ENCODE measurements at places on chromosomes 16 and 17. TPM values are rescaled to one million over a fixed set of nuclear protein-coding genes. Genes with fewer than 3 reads are reported as not detected.
A peak's percentile ranks its signal among the peaks of the same experiment; 100 is the strongest.

The SPIRE2 gene
- 16.0 TPM for total RNA-seq

The TPSD1 gene
- 11.8 TPM for total RNA-seq

The KRT39 gene
- not detected for total RNA-seq

The HP gene
- total RNA-seq = 28.3 TPM

The MT1M gene
- 8.4 TPM for total RNA-seq

The CCDC57 gene
- total RNA-seq = 54.4 TPM

The WFIKKN2 gene
- not detected for total RNA-seq

The TRIM72 gene
- not detected for total RNA-seq

The KRT25 gene
- not detected for total RNA-seq

GRCh38 chr16:11672206-11673090 lies 4.2 kb downstream of the SNN start:
- DNase-seq = no peak

GRCh38 chr16:86692426-86692825 lies 114.1 kb downstream of the FOXL1 start:
- DNase-seq = no peak

DNA sequence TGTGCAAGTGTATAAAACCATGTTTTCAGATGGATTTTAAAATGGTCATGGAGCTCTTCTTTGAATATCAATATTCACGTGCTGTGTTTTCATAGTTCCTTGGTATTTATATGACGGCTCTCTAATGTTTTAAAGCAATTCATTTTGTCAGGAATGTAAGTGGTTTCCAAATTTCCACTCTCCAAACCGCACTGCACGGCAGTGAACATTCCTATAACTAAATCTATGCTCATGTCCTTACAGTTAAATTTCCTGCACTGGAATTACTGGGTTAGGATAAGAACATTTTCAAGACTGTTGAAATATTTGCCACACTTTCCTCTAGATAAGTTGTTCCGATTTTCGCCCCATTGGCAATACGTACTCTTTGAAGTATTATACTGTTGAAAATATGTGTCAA lies 398.9 kb downstream of the PMP22 start:
- DNase-seq = no peak

GRCh38 chr17:79627184-79627765 lies 16.4 kb upstream of the RBFOX3 start:
- DNase-seq = no peak

DNA sequence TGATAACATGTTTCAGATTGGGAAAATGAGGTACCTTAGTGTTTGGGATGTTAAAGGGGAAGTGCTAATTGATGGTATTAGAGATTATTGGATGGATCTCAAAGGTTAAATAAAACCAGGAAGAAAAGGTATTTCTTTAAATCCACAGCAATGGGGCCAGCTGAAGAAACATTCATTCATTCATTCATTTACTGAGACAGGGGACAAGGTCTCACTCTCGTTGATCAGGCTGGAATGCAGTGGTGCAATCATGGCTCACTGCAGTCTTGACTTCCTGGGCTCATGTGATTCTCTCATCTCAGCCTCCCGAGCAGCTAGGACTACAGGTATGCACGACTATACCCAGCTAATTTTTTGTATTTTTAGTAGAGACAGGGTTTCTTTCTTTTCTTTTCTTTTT lies 19.8 kb downstream of the EARS2 start:
- DNase-seq = no peak

DNA sequence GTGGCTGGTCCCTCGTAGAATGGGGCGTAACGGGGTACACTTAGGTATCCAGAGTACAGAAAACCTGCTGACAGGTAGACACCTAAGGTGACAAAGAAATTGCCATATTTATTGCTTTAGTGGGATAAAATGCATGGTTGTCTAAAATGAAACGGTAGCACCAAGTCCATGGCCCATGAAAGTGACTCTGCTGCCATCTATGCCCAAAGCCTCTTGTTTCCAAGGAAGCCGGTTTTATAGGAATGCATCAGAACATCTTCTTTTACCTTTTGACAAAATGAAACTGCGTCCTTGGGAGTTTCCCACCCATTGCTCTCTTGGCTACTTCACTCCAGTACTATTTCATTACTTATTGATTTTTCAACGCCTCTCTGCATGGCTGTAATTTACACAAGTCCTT lies 151.3 kb upstream of the ZFHX3 start:
- no peak for DNase-seq

- no peak for DNase-seq
Observed at GRCh38 chr16:76276745-76277438, at the start of gene CNTNAP4. CNTNAP4 (plus strand) TSS chr16:76277401; CDS start chr16:76277663, 262 bp downstream.

DNA sequence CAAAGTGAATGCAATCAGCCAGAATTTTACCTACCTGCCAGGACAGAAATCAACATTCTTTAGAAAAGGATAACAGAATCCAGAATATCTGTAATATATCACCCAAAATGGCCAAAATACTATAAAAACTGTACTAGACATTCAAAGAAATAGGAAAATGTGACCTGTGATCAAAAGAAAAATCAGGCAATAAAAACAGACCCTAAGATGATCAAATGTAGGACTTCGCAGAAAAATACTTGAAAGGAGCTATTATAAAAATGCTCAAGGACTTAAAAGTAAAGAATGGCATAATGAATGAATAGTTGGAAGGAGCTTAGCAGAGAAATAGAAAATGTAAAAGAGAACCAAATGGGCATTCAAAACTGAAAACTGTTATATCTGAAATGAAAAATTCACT lies 4.1 kb downstream of the LPCAT2 start:
- no peak for DNase-seq

- DNase-seq = no peak
Observed at GRCh38 chr17:68384941-68385340, 72.4 kb downstream of the WIPI1 start.

- no peak for DNase-seq
Observed at GRCh38 chr16:82027629-82028064, 7.4 kb upstream of the HSD17B2 start.

DNA sequence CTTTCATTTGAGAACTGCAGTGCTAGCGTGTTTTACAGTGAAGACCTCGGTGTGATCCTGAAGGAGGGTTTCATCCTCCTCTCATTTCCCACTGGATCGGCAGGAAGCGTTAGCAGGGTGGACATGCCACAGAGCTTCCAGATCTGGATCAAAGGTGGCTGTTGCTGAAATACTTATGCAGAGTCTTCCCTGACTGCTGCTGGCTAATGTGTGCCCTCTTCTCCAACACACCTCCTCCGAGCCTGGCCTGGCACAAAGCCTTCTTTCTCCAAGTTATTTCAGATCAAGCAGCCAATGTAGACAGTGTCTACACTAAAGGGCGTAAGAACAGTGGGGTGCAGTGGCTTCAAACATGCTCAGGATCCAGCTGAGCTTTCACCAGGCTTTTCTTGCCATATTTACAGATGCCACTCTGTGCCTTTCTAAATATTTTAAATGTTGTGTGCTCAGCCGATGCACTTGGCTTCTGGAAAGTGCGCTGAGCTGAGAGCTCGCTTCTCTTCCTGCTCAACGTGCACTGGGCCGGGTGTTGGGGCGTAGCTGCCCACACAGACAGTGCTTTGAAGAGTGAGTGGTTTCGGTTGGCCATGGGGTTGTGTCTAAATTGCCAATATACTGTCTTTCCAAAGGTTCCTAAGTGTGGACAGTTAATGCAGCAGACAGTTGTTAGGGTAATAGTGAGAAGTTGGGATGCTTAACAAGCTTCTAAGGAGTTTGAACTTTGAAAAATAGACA lies 2.1 kb downstream of the ZNF750 start:
- DNase-seq = no peak

DNA sequence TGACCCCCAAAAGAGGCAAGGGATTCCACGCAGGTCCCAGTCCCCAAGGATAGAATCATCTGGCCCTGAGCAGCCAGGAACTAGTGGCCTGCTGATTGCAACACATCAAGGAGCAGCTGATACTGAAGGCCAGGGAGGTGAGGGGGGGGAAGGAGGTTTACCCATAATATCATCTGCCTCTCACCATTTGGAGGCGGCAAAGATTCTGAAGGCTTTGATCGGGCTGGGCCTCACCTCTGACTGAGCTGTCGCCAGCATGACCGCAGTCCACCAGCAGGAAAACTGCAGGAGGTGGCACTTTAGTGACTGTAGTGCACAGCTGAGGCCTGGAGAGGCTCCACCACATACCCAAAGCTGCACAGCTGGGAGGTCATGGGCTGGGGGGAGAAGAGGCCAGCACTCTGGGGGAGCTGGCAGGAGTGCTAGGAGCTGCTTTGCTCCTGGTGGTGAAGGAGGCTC lies 20.5 kb upstream of the ITGA3 start:
- no peak for DNase-seq

GRCh38 chr17:39165178-39165840 lies 652 bp downstream of the ARL5C start:
- DNase-seq = no peak

- DNase-seq = no peak
Observed at GRCh38 chr16:17176199-17176598, 294.6 kb downstream of the XYLT1 start.

DNA sequence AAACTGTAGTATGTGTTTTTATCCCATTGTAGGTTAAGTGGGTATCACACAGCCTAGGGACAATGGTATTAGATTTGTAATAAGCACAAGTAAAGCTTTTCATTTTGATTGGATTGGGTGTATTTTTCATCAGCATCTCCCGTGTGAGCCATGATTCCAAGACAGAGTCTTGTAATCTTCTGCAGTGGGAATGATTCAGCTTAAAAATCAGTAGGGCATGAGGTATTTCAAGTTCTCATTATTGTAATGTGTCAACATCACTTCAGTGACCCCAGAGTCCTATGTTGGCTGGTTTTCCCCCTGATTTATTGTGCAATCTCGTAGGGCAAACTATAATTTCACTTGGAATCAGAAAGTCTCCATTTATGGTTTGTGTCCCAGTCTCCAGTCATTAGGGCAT lies 833.2 kb upstream of the RBFOX1 start:
- DNase-seq = no peak

DNA sequence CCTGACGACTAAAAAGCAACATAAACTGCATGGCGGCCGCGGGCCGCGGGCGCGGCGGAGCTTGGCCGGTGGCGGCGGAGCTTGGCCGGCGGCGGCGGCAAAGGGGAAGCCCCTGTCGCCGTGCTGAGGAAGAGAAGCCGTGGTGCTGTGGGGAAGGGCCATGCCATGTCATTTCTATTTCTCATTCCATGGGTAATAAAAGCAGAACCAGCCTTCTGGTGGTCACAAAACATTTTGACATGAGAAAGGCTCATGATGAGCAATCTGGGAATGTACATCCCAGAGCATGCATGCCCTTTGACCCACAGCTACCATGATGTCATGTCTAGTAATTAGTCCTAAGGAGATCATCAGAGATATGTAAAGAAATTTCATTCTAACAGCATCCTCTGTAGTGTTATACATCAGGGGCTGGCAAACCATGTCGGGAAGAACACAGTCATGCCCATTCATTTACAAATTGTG lies 23.9 kb upstream of the HEATR6 start:
- DNase-seq = peak; percentile 92

DNA sequence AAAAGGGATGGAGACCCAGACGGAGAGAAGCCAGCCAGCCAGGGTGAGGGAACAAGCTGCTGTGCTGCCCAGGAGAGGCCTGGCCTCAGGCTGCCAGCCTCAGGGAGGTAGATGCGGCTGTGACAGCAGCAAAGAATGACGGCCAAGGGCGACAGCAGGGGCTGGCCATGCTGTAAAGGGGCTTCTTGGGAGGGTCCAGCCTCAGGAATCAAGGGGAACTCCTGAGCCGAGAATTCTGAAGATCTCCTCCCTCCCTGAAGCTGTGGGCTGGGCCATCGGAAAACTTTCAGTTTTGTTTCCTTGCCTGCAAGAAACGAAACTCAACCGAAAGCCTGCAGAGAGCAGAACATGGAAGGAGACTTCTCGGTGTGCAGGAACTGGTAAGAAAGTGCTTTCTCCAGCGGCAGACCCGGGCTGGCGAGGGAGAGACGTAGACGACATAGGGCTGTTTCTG lies at the start of gene XAF1:
Gene XAF1 (plus strand): TSS at position 316 of the 454 bp plus-strand sequence. CDS start 33 bp downstream, at position 349.
- DNase-seq = peak; percentile 38

DNA sequence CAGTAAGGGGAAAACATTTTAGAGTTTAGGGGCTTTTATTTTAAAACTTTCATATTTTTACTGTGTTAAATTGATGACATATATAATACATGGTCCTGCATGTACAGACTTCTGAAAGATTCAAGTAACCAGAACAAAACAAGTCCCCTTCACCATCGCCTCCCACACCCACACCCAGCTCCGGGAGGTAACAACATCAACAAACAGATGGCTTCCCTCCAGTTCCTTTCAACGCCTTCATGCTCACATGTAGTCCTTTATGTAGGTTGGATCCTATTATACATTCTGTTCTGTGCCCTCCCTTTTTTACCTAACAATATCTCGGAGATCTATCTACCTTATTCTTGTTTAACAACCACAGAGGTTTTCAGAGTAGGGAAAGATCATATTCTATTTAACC lies 30.5 kb downstream of the GINS3 start:
- DNase-seq = no peak

GRCh38 chr17:76530095-76530723 lies 7.3 kb downstream of the CYGB start:
- DNase-seq = peak; percentile 62

- DNase-seq = no peak
Observed at GRCh38 chr16:81101702-81102101, 5.5 kb upstream of the GCSH start.

DNA sequence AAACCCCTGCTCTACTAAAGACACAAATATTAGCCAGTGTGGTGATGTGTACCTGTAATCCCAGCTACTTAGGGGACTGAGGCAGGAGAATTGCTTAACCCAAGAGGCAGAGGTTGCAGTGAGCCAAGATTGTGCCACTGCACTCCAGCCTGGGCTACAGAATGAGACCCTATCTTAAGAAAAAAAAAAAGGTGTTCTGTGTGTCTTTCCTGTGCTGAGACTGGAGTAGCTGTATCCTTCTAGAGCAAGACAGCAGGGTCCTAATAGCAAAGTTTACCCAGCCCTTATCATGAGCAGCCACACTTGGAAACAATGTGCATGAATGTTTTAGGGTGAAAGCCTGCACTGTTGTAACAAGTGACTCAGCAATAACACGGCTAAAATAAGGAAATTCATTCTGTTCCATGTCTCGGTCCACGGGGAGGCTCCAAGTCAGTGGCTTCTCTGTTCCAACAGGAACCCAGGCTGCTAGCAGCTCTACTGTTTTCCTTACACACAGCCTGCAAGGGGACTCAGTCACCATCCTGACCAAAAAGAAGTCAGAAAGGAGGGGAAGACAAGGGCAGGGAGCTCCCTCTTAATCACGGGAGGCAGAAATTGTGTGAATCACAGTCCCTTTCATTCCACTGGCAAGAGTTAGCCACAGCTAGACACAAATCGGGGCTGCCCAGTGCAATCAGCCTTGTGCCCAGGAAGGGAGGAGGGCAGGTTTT lies 7.1 kb upstream of the SLC5A11 start:
- no peak for DNase-seq

DNA sequence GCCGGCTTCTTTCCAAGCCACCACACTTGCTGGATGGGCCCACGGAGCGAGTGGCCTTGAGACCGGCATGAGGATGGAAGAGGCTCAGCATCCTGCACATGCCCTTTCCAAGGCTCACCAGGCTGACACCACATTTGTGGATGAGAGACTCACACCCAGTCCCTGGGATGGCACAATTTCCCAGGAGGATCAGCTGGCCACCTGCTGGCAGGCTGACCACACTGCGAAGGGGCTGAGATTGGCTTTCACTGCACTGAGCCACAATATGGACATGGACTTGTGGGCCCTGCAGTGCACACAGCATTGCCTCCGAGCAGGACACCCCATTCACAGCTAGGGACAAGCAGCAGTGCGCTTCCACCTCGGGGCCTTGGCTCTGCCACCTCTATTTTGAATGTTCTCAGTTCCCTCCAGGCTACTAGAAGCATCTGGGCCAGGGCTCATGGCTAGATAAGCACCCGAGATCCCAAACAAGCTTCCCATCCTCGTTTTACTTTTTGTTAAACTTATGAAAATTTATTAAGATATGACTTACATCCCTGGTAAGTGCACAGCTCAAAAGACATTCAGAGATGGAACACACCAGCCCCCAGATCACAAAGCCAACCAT lies 25.3 kb upstream of the KSR1 start:
- DNase-seq = peak; percentile 37

All from upper lobe of left lung (tissue), 6 donors.